ENCODE measurements at places on chromosomes 11 and 22.

DNA sequence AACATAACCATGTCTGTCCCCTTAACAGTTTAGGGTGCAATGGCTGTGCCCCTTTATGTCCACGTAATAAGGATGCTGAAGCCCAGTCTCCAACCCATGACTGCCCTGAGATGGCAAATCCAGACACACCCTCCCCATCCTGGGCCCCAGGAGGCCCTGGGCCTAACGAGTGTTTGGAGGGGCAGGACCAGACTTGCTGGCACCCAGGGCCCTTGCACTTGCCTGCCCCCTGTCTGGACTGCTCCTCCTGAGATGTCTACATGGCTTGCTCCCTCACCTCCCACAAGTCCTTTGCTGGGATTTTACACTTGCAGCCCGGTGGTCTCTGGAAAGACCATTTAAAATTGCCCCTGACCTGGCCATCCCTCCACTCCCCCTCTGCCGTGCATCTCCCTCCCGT, 132.2 kb upstream of the NECTIN1 start:
- no peak for DNase-seq

GRCh38 chr11:46337626-46338345, 9.5 kb upstream of the DGKZ start:
- DNase-seq, result no peak

- no peak for DNase-seq
Measured at GRCh38 chr11:126246636-126247035, 22.1 kb downstream of the SRPRA start.

DNA sequence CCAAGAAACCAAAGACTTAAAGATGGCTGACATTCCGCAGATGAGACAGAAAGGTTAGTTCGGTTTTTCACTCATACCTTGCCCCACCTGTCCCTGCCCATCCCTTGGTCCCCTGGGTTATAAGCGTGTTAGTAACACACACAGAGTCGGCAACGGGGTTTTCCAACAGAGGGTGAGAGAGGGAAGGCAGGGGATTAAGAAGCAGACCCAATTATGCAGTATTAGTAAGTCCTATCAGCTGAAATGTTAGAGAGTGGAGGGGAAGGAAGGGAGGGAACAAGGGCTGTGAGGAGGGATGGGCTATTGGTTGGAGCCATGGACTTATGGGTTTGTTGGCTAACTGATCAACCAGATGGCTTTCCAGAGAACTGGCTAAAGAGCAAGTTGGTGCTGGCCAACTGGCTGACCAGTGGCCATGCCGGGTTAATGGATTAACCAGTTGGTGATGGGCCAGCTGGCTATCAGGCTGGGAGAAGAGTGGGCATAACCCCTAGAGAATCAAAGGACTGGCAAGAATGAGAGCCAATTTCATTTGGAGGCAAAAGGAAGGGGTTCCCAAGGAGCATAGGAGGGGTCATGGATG, 45.5 kb downstream of the NRXN2 start:
- no peak for DNase-seq

- no peak for DNase-seq
Measured at GRCh38 chr11:30485222-30485621, 100.9 kb downstream of the MPPED2 start.

DNA sequence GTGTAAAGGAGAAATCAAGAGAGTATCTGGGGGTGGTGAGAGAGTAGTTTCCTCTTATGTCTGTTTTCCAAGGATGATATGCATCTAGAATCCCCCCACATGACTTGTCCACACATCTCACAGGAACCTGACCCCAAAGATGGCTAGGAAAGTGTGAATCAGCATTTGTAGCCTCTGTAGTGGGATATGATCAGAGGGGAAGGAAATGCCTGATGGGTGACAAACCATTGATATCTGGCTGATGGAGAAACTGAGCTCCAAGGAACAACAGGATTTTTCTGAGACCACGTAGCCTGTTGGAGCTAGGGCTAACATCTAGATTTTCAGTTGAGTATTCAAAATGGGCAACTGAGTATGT, 369.4 kb downstream of the DDX10 start:
- no peak for DNase-seq

GRCh38 chr11:46537121-46537520, 56.7 kb downstream of the AMBRA1 start:
- DNase-seq, result no peak
